ENCODE measurements at places on chromosomes 2 and 18.
A peak's percentile ranks its signal among the peaks of the same experiment; 100 is the strongest.

DNA sequence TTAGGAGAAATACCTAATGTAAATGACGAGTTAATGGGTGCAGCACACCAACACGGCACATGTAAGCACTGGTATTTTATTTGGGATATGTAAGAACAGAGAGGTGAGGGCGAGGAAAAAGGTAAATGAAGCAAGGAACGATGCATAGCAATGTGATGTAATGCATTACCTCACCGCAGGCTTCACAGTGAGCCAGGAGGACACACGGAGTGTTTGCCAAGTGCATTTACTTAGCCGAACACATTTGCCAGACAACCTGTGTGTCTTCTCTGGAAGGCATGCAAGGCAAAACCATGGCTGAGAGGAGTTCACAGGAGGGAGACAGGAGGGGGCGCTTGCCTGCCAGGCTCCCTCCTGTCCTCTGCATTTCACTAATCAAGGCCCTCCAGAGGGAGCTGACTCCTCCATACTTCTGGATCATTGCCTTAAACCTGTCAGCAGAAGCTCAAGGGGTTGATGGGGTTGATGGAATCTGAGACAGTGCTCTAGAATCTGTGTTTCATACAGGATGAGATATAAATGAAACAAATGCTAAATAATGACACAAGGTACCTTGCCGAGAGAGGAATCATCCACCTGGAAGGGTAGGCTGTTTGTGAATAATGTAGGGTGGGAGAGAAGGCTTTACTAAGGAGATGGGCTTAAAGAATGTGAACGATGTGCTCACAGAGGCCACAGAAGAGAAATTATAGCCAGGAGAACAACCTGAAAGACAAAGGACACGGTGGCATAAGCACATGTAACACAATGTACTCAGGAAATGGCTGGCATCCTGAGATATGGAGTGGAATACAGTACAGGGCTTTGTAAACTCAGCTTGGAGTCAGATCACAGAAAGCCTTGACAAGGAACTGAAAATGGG is 9.1 kb upstream of the TPRKB start:
- DNase-seq, result no peak

GRCh38 chr2:107607054-107607453 is 219.6 kb upstream of the RGPD4 start:
- no peak for DNase-seq

GRCh38 chr18:52334307-52334706 is 5.7 kb upstream of the DCC start:
- DNase-seq, result no peak

- DNase-seq, result no peak
Measured at GRCh38 chr2:46963210-46963609, 47.6 kb upstream of the MCFD2 start.

- no peak for DNase-seq
Measured at GRCh38 chr2:3319745-3320566, 57.7 kb downstream of the EIPR1 start.

DNA sequence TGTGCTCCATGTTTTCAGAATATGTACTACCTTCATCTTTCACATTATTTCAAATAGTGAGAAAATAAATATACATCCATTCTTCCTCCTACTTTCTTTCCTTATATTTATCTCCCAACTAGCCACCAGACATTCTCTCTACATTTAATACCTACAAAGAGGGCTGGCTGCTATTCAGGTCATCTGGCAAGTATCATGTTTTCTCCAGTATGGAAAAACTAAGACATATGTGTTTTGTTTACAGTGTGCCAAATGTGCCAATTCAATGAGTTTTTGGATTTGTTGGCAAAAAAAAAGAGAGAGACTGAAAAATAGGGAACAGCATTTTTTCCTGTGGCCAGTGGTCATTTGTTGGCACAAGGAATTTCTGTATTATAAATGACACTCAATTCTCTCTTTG is 1207.3 kb downstream of the DPP10 start:
- no peak for DNase-seq

DNA sequence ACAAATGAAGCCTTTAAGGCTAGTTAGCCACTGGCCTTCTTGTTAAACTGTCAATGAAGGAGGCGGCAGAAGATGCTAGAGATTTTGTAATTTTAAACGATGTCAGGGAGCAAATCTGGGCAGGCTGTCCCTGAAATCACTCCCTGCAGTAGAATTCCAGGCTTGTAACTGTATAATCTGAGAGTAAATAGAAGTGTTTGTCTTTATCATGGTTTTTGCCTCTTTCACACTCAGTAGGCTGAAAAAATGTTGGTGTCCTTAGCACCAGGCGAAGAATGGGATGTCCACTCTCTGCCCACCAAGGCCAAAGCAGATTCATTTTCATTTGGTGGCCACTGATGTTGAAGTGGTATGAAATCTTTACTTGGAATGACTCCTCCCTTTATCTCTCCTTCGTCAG is 136.9 kb upstream of the THSD7B start:
- no peak for DNase-seq

- no peak for DNase-seq
Measured at GRCh38 chr2:111050701-111051376, 69.9 kb upstream of the BCL2L11 start.

DNA sequence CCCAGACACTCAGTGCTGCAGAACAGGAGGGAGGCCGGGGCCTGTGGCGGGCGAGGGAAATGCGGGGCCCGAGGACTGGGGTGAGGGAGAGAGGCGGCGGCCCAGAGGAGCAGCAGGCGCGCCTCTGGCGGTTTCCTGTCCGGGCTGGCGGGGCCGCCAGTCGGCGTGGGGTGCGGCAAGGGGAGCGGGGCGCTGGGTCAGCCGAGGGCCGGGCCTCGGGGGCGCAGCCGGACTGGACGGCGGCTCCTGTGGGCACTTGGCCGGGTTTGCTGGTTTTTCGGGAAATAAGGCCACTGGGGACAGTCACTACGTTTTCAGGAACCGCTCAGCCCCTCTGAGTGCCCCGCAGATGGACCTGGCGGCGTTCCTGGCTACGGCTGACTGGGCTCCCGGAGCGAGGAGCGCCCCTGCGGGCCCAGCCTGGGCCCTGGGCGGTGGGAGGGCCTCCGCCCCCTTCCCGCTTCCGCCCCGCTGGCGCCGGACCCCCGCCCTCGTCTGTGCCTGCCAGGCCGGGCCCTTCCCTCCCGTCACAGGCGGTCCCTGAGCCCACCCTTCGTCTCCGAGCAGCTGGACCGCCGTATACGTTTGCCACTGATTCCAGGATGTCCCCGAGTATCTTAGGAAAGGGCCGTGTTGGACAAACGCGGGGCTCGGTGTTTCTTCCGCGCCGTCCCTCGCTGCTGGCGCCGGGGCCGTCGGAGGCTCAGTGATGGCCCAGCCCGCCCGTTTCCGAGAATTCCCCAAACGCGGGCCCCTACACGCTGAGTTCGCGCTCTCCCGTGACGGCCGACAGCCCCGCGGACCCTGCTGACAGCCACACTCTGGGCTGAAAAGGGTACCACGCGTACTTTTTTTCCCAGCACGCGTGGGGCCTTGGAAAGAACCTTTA is 84.6 kb downstream of the FAM210A start:
- peak; percentile 33 for DNase-seq

DNA sequence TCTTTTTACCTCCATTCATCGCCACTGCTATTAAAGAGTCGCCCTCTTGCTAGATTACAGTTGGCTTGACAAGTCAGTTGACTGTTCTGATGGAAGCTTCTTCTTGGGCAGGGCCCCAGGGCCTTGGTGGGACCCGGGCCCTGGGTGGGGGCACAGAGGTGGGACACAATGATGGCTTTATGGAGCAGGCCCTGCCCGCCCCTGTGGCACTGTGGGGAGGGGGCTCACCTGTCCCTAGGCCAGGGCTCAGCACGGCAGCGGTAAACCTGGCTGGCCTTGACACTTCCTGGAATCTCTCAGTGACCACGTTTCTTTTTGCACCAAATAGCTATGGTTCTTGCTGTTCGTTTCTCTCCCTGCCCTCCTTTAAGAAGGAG is 4.9 kb upstream of the HS6ST1 start:
- DNase-seq, result no peak

DNA sequence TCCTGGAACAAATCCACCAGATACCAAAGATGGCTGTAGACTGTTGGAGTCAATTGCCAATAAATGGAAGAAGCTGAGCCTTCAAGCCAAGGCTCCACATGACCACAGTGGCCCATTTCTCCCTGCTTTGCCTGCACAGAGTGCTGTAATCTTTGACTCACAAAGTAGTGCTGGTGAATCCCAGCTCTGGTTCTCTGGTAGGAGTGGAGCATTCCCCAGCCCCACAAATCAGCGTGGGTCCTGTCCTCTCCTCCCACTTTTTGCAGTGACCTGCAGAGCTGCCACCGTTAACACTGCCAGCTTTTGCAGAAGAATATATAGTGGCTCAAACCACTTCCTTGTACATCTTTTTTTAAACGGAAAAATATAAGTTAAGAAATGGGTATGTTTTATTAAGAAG is 93.9 kb downstream of the MGAT5 start:
- no peak for DNase-seq

GRCh38 chr2:20438334-20439192 is 8.3 kb upstream of the RHOB start:
- peak; percentile 62 for DNase-seq

DNA sequence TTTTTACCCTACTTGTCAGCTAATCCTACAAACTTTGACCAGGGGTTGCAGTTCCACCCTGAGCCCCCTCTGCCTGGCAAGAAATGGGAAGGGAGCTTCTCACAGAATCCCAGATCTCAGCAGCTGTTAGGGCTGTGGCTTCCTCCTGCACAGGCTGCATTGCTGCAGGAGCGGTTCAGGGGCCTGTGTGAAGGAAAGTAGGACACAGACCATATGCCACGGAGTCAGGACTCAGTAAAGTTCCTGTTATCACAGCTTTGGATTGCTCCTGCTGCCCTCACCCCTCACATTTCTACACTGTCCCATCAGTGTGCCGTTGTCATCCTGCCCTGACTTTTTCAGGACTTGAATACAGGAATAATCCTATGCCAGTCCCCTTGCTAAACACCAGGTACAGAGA is 62.8 kb upstream of the SP3 start:
- DNase-seq, result no peak

- DNase-seq, result no peak
Measured at GRCh38 chr2:82001614-82002013, 1697.1 kb upstream of the LRRTM1 start.

- peak; percentile 29 for DNase-seq
Measured at GRCh38 chr2:197229509-197230443, 80.8 kb downstream of the ANKRD44 start.

DNA sequence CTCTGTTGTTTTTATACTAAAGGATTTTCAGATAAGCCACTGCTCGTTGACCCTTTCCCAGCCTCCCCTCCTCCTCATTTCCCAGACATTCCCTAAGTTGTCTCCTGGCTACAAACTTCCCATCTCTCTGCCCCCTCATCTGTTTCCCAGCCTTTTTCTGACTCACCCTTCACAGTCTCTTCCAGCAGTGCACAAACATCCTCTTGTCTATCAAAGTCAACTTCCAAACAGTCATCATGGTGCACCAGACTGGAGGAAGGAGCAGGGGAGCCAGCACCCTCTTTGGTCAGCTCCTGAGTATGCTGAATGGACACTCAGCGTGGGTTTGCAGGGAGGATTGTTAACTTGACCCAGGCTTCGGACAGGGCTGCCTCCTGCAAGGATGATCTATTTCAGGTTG is 26.6 kb upstream of the SPRED2 start:
- peak; percentile 34 for DNase-seq

DNA sequence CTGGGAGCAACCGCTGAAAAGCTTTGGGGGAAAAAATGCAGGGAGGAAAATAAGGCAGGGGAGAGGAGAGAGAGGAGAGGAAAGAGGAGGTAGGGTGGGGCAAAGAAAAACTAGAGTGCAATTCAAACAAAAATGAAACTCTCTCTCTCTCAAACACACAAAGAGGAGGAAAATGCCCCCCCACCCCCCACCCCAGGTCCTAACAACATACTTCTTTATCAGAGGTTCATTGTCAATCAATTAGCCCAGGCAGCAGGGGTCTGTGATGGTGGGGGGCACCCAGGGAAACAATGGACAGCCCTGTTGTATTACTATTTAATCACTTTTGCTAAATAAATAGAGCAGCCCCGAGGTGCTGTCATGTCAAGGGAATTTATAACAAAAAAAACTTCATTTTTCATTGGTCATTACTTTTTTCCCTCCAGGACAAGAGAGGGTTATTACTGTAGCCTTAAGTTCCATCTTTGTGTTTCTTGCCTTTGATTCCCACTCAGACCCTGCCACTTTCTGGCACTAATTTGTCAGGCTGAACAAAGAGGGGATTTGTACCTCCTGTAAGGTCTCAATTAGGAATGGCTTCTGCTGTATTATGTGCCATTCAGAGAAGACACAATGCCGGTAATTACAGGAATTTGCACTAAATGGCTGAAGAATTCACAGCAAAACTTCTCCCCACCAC is 55.0 kb downstream of the PLEKHM3 start:
- peak; percentile 63 for DNase-seq

GRCh38 chr2:42973726-42974125 is 181.3 kb upstream of the HAAO start:
- DNase-seq, result no peak

DNA sequence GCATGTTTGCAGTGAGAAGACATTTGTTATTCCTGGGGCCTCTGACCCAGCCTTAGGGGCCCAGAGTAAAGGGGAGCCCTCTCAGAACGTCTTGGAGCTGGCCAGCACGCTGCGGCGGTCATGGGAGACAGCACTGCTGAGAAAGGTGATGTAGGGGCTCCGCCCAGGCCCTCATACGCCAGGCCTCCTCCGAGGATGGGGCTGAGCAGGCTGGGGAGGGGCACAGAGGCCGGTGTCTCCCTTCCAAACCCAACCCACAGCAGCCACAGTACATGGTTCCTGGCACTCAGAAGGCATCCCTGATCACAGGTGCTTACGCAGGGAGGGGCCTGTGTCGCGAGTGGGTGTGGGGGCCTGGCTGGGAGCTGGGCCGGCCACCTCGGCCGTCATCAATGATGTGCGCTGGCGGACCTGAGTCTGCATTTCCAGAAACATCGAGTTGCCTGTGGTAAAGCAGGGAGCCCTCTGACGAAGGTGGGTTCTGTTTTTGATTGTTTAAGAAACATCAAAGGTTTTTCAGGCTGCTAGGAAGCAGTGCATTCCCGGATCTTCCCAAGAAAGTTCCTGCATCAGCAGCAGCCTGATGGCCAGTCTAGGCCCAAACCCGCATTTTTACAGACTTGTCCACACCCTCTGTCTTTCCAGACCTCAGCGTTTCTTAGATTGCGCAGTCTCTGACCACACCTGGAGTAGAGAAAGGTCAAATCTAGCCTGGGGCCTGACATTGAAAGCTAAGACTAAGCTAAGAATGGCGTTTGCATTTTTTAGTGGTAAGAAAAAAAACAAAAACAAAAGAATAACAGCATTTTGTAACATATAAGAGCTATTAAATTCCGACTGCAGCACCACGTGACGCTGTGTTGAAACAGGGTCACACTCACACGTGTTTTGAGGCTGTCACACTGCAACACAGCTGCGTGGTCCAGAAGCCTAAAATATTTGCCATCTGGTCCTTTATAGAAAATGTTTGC is 51.2 kb upstream of the PXDN start:
- no peak for DNase-seq

Data from astrocyte of the hippocampus (primary cell).